ENCODE measurements at places on chromosomes 2 and 18.

- DNase-seq = no peak
Observed at GRCh38 chr2:188422726-188423125, 131.1 kb downstream of the GULP1 start.

GRCh38 chr2:73260338-73260984, 23.8 kb downstream of the FBXO41 start:
- DNase-seq = no peak

DNA sequence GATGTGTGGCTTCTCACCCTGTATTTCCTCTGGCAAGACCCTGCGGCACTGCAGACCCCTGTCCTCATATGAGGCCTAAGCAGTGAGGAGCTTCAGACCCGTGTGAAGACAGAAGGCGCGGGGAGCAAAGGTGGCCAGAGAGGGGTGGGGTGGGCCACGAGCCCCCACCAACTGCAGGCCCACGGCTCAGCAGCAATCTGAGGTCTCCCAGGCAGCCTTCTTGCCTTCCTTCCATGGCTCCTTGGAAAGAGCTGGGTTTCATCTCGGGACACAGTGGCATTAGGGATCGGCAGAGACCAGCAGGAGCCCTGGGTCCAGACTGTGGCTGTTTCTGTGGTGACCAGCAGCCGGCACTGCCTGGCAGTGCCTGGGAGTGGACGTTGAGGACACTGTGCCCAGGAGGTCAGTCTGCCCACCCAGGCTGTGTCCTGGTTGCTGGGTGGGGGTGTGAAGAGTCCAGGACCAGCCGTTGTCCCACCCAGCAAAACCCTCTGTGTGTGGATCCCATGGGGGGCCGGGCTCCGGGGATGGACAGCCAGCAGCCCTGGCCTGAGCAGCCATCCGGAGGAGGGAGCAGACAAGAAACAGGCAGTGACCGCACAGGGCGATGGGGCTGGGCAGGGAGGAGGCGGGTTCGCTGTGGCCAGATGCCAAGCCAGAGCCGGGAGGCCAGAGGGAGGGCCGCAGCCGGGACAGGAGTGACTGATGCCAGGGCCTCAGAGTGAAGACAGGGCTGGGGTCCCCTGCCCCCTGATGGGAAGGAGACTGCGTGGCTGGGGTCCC, 73.8 kb downstream of the RRM2 start:
- DNase-seq = no peak

- DNase-seq = no peak
Observed at GRCh38 chr2:216839688-216840087, 20.2 kb downstream of the TNP1 start.

DNA sequence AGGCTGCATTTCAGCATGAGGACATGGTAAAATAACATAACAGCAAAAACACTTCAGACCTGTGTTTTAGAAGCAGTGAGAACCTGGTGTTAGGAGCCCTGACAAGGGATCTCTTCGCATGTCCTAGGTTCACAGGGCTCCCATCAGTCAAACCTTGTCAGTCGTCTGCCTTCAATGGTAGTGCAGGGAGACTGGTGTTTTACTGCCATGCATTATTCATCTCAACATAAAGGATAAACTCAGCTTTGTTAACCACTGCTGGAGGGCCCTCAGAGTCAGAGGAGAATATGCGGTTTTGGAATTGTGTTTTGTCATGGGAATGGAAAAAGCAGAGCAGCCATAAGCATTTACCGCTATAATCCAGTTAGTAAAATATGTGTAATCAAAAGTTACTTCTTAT, 275.9 kb upstream of the GCFC2 start:
- no peak for DNase-seq

DNA sequence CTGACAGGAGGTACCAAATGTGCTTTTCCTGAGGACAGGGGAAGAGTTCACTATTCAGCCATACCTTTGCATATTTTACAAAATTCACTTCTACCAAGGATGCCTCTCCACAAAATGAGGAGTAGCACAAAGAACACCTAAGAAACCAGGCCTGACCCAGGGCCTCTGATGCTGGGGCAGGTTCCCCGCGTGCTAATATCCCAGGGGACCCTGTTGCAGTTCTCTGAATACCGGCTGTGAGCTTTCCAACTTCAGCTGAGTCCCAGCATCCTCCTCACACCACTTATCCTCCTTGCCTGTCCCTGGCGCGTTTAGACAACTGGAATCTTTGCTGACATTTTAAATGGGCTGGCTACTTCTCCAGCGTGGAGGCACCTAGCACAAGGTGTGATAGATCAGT, 142.3 kb downstream of the BCL2 start:
- no peak for DNase-seq

DNA sequence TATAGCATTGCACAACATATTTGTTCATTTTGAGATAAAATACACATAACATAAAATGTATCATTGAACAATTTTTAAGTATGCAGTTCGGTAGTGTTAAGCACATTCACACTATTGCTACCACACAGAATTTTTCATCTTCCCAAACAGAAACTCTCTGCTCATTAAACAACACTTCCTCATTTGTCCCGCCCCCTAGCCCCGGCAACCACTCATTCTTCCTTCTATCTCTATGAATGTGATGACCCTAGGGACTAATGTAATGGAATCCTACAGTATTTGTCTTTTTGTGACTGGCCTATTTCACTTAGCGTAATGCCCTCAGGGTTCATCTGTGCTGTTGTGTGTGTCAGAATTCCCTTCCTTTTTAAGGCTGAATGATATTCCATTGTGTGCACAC, 95.4 kb downstream of the TSHZ1 start:
- no peak for DNase-seq

DNA sequence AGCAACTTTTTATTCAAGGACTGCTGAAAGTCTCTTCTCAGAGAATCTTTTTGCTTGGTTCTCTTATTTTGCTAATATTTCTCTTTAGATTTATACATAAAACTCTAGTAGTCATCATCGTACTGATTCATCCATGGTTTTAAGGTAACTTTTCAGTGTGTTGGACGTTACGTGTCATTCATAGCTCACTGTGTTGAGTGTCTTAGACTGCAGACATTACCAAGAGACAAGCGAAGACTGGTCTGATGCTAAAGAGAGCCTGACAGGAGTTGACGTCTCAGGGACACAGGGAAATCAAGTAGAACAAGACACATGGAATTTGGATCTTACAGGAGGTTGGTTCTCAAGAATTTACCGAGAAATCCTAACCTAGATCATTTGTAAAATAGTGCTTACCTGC, 25.5 kb downstream of the RBM44 start:
- DNase-seq = no peak

GRCh38 chr2:152504618-152505017, 169.6 kb downstream of the FMNL2 start:
- DNase-seq = no peak

DNA sequence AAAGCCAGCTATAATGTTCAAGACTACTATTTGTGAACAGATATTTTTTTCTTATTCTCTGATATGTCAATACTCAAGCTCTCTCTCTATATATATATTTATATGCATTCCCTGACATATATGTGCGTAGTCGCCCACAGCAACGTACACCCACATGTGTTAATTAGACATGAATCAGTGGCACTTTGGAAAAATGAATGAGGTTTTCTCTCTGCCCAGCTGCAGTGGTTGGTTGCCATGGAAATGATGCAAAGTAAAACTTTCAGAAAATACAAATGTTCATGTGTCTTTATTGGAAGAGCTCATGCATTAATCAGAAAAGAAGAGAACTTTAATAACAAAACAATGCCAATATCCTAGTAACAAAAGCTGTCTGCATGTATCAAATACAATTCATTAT, 34.7 kb downstream of the UNC80 start:
- DNase-seq = no peak

Data from stimulated activated CD4-positive, alpha-beta T cell treated with anti-CD3 and anti-CD28 coated beads, Interleukin-2, amount 100 ng/mL, for 4 hours (primary cell).